ENCODE measurements at places on chromosomes 12 and 14. TPM values are rescaled to one million over a fixed set of nuclear protein-coding genes. Genes with fewer than 3 reads are reported as not detected.

- peak; percentile 97 for DNase-seq
Measured at GRCh38 chr12:401235-402028, at the start of gene CCDC77. Gene CCDC77 (plus strand): TSS chr12:401644. CDS start chr12:409384, 7,740 bp downstream.

GRCh38 chr12:128521981-128522380 lies 255.0 kb downstream of the TMEM132C start:
- no peak for DNase-seq

DNA sequence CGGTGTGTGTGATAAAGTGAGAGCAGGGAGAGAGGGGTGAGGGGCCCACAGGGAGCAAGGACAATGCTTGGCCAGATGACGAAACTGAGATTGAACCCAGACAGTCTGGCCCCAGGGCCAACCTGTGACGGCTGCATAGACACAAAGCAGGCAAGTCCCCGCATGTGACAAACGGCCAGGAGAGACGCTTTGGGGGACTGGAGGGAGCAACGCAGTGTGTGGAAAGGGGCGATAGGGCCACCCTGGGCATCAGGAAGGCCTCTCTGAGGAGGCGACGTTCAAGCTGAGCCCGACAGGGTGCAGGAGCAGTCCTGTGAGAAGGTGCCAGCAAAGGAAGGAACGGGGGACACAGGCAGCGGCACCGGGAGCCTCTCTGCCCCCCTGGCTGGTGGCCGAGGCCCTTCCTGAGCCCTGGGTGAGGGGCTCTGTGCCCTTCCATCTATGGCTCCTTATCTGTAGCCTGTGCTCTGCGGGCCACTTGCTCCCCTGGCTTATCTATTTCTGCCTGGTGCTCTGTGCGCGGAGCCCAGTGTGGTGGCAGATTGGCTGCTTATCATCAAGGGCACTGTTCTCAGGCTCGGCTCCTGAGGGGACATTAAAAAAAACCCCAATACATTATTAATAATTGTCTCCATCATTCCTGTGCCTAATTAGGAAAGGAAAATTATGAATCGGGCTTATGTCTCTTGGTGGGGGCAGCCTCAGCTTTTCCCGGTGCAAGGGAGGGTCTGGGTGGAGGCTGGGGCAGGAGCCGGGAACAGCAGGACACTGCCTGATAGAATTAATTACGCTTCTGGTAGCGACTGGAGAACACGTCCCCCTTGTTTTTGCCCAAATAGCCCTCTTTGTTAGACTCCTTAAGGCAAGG lies 39.8 kb downstream of the PRIMA1 start:
- DNase-seq, result no peak

GRCh38 chr14:69285661-69286255 lies 25.8 kb downstream of the GALNT16 start:
- DNase-seq, result no peak

DNA sequence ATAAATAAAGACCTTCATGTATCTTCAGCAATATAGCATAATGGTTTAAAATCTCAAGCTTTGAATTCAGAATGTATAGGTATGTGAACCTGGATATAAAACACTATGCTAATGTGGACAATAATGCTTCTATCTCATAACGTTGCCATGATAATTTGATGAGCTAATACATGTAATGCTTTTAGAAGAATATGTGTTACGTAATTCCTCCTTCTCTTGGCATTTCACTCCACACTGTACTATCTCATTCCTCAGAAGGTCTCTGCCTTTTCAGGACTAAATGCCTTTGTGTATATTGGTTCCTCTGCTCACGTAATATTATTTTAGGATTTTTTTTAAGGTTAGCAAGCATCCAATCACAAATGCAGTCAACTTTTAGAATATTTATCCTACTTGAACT lies 86.5 kb downstream of the FOXA1 start:
- no peak for DNase-seq

GRCh38 chr12:614411-614970 lies 48.8 kb downstream of the NINJ2 start:
- no peak for DNase-seq

GRCh38 chr14:61080591-61081010 lies 99.6 kb downstream of the SLC38A6 start:
- no peak for DNase-seq

DNA sequence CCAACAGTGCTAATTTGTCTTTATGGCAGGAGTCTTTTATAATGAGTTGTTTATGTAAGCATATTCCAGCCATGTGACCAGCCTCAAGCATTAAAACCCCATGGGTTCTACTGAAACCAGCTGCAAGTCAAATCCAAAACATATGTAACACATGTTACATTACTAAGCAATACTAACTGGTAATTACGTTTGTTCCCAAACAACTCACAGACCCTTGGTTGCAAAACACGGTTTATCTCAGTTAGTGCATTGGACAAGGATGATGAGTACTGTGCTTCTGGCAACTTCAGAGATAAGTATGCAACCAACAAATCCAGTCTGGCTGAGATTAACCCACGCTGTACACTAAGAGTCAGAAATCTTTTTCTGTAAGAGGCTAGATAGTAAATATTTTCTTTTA lies 110.1 kb upstream of the FAR2 start:
- peak; percentile 31 for DNase-seq

DNA sequence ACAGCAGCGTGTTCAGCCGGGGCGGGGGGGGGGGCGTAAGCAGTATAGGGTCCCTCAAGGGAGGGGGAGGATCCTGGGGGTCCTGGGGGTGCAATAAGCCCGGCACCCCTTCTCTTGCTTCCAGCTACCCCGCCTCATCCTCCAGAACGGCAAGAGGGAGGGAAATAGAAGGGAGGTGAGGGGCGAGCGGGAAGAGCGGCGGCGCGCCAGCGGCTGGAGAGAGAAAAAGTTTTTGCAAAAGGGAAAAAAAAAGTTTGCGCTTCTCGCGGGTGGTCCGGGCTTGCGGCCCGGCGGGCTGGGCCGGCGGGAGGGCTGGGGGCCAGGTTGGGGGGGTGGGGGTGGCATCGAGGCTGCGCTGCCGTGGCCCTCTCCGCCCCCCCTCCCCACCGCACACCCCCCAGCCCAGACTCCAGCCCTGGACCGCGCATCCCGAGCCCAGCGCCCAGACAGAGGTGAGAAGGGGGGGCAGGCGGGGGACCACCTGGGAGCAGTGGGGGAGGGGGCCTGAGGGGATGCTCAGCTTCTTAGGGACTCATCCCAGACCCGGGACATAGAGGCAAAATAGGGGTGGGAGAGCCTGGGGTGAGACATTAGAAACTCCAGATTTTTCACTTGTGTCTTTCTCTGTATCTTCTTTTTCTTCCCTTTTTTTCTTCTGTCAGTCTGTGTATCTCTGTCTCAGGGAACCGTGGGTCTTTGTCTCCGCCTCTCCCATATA lies at the start of gene GLI1:
Gene GLI1 (plus strand): TSS at position 36 of the 718 bp plus-strand sequence. CDS start 3,907 bp downstream, outside the sequence.
- no peak for DNase-seq

DNA sequence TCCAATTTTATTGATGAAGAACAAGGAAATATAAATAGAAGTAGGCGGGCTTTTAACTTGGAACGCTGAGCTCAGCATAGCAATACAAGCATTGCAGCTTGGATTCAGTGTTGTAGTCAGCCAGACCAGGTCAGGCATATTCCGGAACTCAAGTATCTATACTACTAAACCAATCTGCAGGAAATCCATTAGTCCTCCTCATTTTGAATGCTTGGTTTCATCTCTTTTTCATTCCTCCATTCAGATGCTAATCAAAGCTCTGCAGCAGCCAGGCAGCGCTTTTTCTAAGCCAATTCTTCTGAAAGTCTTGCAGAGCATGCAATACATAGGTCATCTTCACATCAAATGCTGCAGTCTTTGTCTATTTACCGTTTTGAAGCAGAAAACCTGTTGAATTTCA lies 49.0 kb downstream of the KIF21A start:
- no peak for DNase-seq

GRCh38 chr12:3292677-3293412 lies 198.2 kb upstream of the PRMT8 start:
- no peak for DNase-seq

Gene KLRG1
- not detected for polyA plus RNA-seq

Gene GPRC5A
- 29.9 TPM for polyA plus RNA-seq

Gene ANO2
- polyA plus RNA-seq, result not detected

Gene BCL2L14
- 49.2 TPM for polyA plus RNA-seq

Gene TC2N
- polyA plus RNA-seq, result 25.8 TPM

Gene SLCO1B1
- polyA plus RNA-seq, result not detected
